ENCODE measurements at places on chromosomes 5 and 9. TPM values are rescaled to one million over a fixed set of nuclear protein-coding genes. Genes with fewer than 3 reads are reported as not detected.
A peak's percentile ranks its signal among the peaks of the same experiment; 100 is the strongest.

- DNase-seq, result peak; percentile 79
Observed at GRCh38 chr9:6007770-6008168, 7.7 kb downstream of the RANBP6 start.

GRCh38 chr9:130692321-130692720 is 1.3 kb upstream of the EXOSC2 start:
- no peak for DNase-seq

- DNase-seq, result peak; percentile 54
Observed at GRCh38 chr5:139482050-139482889, at the start of gene STING1. Gene STING1, minus strand, starts transcription at chr5:139482758. Its CDS starts 1,054 bp downstream, at chr5:139481704.

DNA sequence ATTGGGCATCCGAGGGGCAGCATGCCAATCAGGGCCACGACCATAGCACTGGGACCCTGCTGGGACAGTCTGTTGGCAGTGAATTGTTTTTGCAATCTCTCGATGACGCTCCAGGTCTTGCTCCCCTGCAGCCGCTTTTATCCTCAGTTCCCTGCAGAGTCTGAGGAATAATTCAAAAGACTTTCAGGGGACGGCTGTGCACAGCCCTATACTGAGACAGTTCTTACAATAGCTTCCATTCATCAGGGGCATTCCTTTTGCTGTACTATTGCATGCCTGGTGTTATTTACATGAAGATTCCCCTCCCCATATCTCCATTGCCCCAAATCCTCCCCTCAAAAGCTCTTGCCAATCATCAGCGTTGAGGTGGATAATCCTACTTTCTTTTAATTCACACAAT is 163.3 kb upstream of the WWC1 start:
- DNase-seq, result no peak

GRCh38 chr9:123373447-123373923 is 17.5 kb downstream of the CRB2 start:
- DNase-seq, result no peak

- DNase-seq, result no peak
Observed at GRCh38 chr9:126472948-126473298, 140.8 kb upstream of the LMX1B start.

TSSK1B gene
- total RNA-seq, result not detected

Measured in left lobe of liver (tissue), 2 donors.